ENCODE measurements at places on chromosomes 11 and 22. TPM values are rescaled to one million over a fixed set of nuclear protein-coding genes. Genes with fewer than 3 reads are reported as not detected.

RIBC2 gene
- 1.7 TPM for polyA plus RNA-seq

NLRP14 gene
- polyA plus RNA-seq, result not detected

OR5P2 gene
- polyA plus RNA-seq, result not detected

SMTNL1 gene
- not detected for polyA plus RNA-seq

MIOX gene
- polyA plus RNA-seq, result not detected

All from foreskin keratinocyte (primary cell).